SK-N-SH (cell line): ENCODE measurements at places on chromosomes 12 and 14. TPM values are rescaled to one million over a fixed set of nuclear protein-coding genes. Genes with fewer than 3 reads are reported as not detected.
A peak's percentile ranks its signal among the peaks of the same experiment; 100 is the strongest.

GRCh38 chr14:35180179-35180578 is 57.8 kb downstream of the PRORP start:
- peak; percentile 44 for DNase-seq
- H3K4me1 ChIP-seq: peaks cover 4% of the 10 kb centered on the region; the same call in 1 of the 2 replicates
- H3K27me3 ChIP-seq: no peaks in the 10 kb centered on the region
- no peaks in the 10 kb centered on the region for H3K36me3 ChIP-seq

- no peaks in the 10 kb centered on the region for H3K27me3 ChIP-seq
- peaks cover 3% of the 10 kb centered on the region for H3K4me1 ChIP-seq
- H3K27ac ChIP-seq: no peak overlapping the region
Measured at GRCh38 chr12:87924149-87924548, 105.1 kb downstream of the C12orf50 start.

- H3K4me1 ChIP-seq: no peaks in the 10 kb centered on the region
- H3K4me3 ChIP-seq: no peak overlapping the region
- H3K27ac ChIP-seq: no peak overlapping the region
- H3K27me3 ChIP-seq: no peaks in the 10 kb centered on the region
- H3K36me3 ChIP-seq: no peaks in the 10 kb centered on the region
Measured at GRCh38 chr12:75888399-75888798, 143.2 kb downstream of the PHLDA1 start.

Gene IL26
- not detected in 2 replicates for polyA plus RNA-seq
